ENCODE measurements at places on chromosomes 3 and 15.

GRCh38 chr15:60257591-60258159 is 140.1 kb downstream of the ANXA2 start:
- DNase-seq: no peak

DNA sequence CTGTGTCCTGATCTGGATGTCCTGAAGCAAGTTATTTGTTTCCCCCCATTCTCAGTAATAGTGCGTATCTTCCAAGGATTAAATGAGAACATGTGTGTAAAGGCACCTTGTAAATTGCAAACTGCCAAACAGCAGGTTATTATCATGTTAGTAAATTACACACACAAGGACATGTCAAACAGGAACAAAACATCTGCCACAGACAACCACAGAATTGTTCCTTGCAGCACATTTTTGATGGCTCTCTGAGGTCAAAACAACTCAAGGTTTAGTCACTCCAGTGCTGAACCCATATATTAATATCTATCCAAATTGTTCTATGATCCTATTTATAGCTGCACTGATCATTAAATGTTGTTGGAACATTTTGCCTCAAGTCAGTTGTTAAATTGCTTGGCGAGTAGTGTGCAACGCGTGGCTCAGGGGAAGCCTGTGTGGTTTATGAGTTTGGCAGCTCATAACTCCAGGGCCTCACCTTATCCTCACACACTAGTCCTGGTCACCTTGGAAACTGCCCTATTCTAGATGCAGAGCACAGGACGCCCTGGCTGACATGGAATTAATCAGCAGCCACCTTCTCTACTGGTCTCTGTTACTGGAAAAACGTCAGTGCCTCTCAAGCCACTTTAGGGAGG is 46.3 kb upstream of the CDV3 start:
- no peak for DNase-seq

GRCh38 chr3:57943525-57944495 is 64.4 kb upstream of the FLNB start:
- no peak for DNase-seq

- no peak for DNase-seq
These were observed 18.3 kb downstream of the PODXL2 start for GRCh38 chr3:127647166-127647844.

DNA sequence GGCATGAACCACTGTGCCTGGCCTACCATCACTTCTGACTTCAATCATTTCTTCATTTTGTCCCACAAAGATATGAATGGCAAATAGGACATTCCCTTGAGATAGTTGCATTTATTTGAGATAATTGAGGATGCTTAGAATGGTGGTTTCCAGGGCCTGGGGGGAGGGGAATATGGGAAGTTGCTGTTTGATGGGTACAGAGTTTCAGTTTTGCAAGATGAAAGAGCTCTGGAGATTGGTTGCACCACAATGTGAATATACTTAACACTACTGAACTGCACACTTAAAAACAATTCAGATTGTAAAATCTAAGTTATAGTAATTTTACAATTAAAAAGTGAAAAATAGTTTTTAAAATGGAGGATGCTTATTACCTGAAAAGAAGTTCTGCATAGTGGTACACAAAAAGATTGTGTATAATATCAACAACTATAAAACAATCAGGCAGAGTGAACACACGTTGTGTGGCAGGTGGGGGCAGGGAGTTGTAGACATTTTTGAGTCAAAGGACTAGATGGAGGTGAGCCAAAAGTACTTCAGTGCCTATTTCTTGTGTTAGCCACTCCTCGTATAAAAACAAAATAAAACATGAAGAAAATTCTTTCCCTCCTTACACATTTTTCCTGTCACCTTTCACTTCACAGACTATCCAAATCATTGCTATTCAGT is 18.5 kb upstream of the RIOX2 start:
- DNase-seq: no peak

GRCh38 chr3:197692641-197693040 is 44.1 kb downstream of the RUBCN start:
- DNase-seq: no peak

- DNase-seq: no peak
These were observed 56.5 kb upstream of the ABHD17C start for GRCh38 chr15:80638553-80639167.

DNA sequence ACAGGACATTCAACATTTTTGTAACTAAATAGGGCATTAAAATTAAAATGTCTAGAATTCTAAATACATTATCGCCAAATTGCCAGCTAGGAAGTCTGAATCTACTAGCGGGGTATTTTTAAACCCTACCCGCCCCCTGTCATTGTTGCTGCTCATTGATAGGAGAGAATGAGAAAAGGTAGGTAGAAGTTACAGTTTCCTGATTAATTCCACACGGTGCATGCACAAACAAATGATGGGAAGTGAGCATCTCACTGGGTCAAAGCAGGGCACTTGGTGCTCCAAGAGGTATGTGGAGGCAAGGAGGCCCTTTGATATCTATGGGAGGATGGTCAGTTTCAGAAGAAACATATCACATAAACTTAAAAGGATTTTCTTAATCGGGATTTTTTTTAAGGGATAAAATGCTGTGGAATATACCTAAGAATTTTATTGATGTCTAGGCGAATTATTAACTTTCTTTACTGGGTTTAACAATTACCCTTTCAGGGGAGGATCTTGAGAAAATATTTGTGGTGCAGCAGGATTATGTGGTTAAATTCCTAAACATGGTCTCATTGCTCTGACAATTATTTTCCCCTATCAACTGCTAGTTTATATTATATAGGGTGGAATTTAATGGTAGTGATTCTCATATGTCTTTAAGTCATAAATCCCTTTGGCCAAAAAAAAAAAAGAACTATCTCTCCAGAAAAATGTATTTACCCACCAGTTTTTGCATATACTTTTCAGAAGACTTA is 236.0 kb upstream of the GOLGA6L4 start:
- peak; percentile 43 for DNase-seq

DNA sequence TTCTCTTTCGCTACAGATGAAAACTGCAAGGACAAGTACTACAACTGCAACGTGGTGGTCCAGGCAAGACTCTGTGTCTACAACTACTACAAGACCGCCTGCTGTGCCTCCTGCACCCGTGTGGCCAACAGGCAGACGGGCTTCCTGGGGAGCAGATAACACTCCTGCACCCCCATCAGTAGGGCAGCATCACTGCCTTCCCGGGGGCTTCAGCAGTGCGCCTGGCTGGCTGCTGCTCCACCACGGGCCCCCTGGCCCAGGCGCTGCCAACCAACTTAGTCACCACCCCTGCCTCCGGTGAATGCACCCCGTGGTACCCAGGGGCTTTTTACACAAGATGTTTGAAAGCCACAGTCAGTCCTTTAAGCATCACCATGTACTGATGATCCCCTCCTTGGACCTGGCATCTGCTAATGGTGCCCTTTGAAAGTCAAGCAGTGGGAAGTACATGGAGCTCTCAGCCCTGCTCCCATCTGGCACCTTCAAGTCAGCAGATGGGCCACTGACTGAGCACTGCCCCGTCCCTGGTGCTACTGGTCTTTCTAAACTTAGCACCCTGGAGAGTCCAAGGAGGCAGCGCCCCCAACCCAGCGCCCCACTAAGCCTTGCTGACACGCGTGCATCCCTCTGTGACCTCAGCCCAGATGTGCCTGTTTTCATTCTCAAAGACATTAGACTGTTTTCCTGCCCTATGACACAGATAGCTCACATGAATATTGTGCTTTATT is 33.0 kb upstream of the NR2E3 start:
- no peak for DNase-seq

- no peak for DNase-seq
These were observed 127.0 kb downstream of the CPNE4 start for GRCh38 chr3:131907796-131908195.

DNA sequence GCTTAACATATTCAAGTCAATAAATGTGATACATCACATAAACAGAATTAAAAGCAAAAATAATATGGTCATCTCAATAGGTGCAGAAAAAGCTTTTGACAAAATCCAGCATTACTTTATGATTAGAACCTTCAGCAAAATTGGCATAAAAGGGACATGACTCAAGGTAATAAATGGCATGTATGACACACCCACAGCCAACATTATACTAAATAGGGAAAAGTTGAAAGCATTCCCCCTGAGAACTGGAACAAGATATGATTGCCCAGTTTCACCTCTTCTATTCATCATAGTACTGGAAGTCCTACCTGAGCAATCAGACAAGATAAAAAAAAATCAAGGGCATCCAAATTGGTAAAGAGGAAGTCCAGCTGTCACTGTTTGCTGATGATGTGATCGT is 594.7 kb downstream of the DIPK2A start:
- DNase-seq: no peak

GRCh38 chr15:28879551-28879950 is 6.2 kb upstream of the APBA2 start:
- no peak for DNase-seq

DNA sequence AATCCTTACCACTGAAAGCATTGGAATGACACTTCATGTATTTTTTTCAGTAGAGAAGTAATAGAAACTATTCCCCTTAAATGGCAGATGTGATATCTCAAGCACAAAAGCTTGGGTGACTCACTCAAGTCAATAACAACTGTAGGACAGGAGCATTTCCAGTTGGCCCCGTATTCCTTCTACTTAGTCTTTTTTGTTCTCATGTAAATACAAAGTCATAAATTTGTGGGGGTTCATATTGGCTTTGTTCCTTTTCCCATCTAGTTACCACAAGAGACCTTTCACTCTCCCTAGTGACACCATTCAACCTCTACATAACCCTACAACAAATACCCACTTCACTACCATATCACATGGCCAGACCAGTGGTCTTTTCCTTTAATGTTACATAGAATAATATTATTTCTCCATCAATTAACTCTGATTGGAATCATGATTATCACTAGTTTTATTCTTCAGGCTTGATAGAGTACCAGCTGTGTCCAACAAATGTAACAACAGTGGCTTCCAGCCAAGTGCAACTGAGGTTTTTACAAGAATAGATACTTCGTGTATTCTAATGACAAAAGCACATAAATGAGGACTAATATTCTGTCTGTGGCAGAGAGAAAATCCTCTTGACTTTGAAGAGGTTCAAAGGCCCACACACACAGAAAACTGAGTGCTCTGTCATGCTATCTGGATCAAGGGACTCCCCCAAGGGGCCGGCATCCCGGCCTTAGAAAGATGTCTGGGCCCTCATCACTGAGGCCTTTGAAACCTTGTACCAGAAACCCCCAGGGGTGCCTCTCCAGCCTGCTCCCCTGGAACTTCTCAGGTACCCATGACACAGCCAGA is 94.0 kb upstream of the THBS1 start:
- no peak for DNase-seq

- DNase-seq: no peak
These were observed 25.9 kb downstream of the TRIM71 start for GRCh38 chr3:32843510-32844321.

- DNase-seq: no peak
These were observed 46.6 kb downstream of the SPRED1 start for GRCh38 chr15:38299216-38299615.

- no peak for DNase-seq
These were observed 37.6 kb upstream of the SLC22A13 start for GRCh38 chr3:38227989-38228388.

DNA sequence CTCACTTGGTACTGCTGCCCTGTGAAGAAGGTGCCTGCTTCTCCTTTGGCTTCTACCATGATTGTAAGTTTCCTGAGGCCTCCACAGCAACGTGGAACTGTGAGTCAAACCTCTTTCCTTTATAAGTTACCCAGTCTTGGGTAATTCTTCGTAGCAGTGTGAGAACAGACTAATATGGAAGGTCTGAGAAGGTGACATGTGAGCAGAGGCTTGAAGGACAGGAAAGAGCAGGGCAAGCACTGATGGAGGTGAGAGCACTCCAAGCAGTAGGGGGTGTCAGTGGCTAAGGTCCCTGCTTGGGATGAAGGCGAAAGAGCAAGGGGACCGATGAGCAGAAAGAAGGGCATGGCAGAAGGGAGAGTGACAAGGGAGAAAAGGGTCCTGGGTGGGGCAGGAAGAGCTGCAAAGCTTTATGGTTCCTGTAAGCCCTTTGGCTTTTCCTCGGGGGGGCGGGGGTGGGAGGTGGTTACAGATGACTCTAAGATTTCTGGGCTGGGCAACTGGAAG is 3.5 kb downstream of the EIF4E3 start:
- no peak for DNase-seq

GRCh38 chr3:127694467-127695215 is 21.9 kb downstream of the ABTB1 start:
- DNase-seq: peak; percentile 34

DNA sequence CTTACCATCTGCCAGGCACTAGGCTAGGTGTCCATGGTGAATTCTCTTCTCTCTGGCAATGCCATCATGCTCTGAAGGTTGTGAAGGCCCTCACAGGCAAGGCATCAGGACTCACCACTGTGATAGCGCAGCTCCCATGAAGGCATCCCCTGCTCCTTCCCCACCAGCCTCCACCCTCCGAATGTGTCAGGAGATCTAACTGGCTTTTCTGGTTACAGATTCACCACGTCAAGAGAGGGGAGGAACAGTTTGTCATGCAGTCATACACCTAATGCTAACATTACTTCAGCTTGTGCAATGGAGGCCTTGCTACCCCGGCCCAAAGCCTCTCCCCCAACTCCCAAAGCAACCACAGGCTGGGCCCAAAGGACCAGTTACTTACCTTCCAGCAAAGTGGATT is 8.9 kb upstream of the CMTM8 start:
- no peak for DNase-seq

DNA sequence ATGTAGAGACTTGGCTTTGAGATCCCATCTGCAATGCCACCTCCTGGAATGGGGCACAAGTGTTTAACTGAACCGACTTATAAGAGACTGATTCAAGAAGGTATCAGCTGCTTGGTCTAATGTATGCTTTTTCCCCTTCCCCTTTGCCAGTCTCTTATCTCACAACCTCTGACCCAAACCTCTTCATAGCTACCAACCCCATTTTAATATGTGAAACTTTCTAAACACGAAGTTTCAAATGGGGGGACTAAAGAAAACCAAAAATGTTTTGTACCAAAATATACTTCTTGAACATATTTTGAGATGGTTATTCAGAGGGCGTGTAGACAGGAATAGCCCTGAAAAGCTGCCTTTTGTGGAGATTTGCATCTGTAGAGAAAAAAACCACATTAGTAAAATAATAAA is 73.1 kb downstream of the OXSM start:
- no peak for DNase-seq

- no peak for DNase-seq
These were observed 357 bp downstream of the KIAA1143 start for GRCh38 chr3:44761101-44761423.

DNA sequence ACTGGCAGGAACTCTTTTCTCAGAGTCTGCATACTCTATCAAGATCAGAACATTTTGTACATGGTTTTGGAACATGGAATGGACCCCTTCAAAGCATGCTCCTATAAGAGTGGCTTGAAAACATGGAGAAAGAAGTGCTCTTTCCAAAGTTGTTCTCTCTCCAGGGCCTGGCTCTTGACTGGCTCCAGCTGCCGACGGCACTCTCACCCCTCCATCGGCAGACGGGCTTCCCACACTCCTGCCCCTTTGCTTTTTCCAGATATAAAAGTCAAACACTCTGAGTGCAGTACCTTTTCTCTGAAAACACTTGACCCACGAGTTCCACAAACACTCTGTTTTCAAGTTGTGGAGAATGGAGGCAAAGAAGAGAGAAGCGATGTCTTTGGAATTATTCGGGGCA is 72.5 kb upstream of the ONECUT1 start:
- DNase-seq: no peak
